ENCODE measurements at places on chromosomes 4 and X. TPM values are rescaled to one million over a fixed set of nuclear protein-coding genes. Genes with fewer than 3 reads are reported as not detected.

The ZNF732 gene
- total RNA-seq = not detected

The RBM47 gene
- total RNA-seq = 119 TPM

The CT45A10 gene
- not detected for total RNA-seq

The PCSK1N gene
- total RNA-seq = 7.0 TPM

The ZNF182 gene
- total RNA-seq = 5.1 TPM

The BEX5 gene
- 3.7 TPM for total RNA-seq

The PPP2R2C gene
- total RNA-seq = not detected

The PARM1 gene
- 36.7 TPM for total RNA-seq

The ANK2 gene
- 7.2 TPM for total RNA-seq

The EGF gene
- total RNA-seq = 9.2 TPM

The TMEM271 gene
- total RNA-seq = not detected

The CCDC120 gene
- total RNA-seq = 9.3 TPM

The RASGEF1B gene
- total RNA-seq = 64.3 TPM

The BST1 gene
- 13.3 TPM for total RNA-seq

The TRIM61 gene
- 0.44 TPM for total RNA-seq

- DNase-seq = no peak
These were observed 187.4 kb downstream of the SOX3 start for GRCh38 chrX:140317462-140317861.

GRCh38 chr4:186936496-186937375 lies 213.1 kb upstream of the FAT1 start:
- no peak for DNase-seq

DNA sequence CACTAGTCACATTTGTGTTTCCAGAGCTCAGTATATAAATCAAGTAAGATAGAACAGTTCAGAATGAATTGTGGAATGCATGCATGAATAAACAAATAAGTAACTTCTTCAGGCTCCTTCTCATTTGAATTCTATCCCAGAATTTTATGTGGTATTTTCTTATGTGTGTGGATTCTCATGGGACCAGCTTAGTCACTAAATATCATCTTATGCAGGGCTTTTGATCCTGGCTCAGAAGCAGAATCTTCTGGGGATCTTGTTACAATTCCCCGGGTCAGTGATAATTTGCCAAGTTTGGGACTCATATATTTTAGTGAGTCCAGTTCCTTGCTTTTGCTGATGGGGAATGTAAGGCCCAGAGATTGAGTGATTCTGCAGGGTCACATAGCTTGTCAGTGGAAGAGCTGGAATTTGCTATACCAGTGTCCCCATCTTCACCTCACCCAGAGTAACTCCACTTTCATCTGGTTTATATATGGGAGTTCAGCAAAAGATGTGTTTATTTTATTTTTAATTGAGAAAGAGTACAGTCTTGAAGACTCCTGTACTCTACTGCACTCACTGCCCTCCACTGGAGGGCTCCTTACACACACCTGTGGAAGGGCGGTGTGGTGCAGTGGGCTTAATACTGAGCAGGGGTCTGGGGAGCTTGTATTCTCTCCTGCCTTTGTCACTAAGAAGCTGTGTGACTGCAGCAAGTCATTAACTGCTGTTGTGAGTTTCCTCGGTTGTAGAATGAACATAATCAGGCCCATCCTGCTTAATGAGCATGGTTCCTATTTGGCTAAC lies 198.2 kb upstream of the CXorf66 start:
- no peak for DNase-seq

- DNase-seq = no peak
These were observed 302.7 kb downstream of the GPM6A start for GRCh38 chr4:175509320-175509719.

DNA sequence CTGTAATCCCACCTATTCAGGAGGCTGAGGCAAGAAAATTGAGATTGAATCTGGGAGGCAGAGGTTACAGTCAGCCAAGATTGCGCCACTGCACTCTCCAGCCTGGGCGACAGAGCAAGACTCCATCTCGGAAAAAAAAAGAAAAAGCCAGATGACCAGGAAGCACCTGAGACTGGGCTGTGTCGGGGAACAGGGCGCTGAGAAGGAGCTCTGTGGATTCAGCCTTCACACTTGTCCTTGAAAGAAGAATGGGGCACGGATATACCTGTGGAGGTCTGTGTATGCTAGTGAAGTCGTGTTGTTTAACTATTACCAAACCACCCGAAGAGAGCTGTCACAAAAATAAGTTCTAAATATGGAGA lies 39.3 kb upstream of the TADA2B start:
- no peak for DNase-seq

DNA sequence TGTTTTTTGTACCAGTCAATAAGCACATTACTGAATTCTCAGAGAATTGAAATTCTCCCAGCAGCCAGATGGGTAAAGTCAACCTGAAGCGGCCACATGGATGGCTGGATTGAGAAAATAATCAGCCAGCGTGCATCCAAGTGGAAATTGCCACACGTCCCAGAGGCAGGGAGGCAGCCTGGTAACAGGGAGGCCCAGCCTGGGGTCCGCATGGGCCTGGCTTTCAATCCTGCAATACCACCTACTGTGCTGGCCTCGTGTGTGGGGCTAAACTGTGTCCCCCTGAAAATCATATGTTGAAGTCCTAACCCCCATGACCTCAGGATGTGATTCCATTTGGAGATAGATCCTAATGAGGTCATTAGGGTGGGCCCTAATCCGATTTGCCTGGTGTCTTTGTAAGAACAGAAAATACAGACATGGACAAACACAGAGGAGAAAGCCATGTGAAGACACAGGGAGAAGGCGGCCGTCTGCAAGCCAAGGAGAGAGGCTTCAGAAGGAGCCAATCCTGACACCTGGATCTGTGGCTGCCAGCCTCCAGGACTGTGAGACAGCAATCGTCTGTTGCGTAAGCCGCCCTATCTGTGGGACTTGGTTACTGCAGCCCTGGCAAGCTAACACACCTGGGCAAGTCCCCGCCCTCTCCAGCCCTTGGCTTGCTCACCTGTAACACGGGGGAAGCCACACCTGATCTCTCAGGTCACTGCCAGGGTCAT lies 90.3 kb downstream of the JAKMIP1 start:
- no peak for DNase-seq

DNA sequence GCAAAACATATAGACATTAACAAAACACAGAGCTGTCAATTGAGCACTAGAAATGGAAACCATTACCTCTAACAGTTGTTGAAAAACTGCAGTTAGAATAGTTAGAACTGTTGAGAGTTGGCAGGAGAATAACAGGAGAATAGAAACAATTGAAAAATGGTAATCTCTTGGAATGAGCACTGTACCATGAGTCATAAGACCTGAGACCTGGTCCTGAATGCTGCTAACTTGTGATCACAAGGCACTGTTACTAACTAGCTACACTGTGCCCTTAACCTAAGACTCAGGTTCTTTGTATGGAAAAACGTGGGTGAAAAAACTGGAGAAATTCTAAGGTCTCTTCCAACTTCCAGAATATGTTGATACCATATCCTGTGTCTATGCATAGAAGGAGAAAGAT lies 29.3 kb downstream of the FAM114A1 start:
- DNase-seq = no peak
